ENCODE measurements at places on chromosomes 7 and 10.
A peak's percentile ranks its signal among the peaks of the same experiment; 100 is the strongest.

GRCh38 chr10:97131666-97132065, 54.1 kb downstream of the SLIT1 start:
- peak; percentile 19 for DNase-seq

GRCh38 chr10:130751851-130752250, 559.7 kb downstream of the TCERG1L start:
- DNase-seq = no peak

DNA sequence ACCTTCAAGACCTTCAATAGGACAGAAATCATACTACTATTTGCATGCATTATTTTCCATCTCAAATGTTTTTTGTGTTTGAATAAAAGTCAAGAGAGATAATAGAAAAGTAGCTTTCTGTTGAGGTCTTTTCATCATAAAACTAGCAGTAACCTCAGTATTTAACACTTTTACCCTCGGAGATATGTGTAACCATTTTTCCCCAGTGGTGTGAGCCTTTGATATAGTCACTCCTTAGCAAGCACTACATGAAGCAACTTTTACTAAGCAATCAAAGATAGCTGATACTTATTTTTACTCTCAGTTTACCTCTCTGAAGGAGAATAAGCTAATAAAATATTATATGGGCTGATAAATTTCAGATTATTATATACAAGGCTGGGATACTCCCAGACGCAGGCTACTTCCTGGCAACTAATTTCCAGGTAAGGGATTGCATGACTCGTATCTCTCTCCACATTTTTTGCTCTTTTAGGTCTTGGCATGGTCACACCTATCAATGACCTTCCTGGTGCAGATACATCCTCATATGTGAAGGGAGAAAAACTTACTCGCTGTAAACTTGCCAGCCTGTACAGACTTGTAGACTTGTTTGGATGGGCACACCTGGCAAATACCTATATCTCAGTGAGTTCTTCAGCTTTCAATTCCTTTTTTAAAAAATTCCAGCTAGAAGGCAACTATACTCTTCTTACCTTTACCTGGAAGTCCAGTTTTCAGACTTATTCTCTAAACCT, 91.5 kb upstream of the MXI1 start:
- DNase-seq = no peak

GRCh38 chr7:122628651-122629411, 70.1 kb downstream of the RNF133 start:
- DNase-seq = no peak

DNA sequence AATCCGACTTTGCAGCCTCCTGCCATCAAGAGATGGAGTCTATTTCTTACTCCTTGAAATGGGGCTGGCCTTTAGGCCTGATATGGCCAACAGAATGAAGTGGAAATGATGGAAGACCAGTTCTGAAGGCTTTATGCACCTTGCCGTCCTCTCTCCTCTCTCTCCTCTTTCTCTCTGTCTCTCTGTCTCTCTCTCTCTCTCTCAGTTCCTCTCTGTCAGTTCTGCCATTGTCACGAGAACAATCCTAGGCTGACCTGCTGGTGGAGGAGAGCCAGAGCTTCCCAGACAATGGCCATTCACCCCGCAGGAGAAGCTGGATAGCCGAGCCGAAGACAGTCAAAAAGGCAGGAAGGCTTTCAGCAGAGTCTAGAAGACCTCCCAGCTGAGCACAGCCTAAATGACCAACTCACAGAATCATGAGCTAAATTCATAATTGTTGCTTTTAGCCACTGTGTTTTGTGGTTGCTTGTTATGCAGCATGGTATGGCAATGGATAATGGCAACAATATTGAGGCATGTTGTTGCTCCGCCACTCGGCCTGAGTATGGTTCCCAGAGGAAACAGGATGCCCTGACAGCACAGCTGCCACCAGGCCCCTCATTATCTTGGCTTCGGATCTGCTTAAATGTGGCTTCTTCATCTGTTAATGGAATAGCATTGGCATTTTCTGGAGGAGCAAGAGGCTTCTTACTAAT, 35.5 kb downstream of the FRMPD2 start:
- no peak for DNase-seq

GRCh38 chr10:95405655-95406054, 114.9 kb upstream of the PDLIM1 start:
- no peak for DNase-seq

DNA sequence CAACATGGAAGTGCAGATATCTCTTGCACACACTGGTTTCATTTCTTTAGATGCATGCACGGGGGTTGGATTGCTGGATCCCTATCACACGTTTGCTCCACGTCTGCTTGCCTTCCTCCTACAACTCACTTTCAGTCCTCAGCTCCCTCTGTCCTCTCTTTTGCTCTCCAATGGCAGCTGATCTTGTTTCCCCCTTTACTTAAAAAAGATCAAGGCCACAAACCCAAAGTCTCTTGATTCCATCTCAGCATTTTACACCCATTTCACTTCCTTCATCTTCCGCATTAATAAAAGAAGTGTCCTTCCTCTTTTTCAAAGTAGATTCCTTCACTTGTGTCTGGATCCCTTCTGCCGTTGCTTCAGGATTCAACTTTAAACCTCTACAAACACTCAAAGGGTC, 245.2 kb downstream of the DOCK4 start:
- DNase-seq = no peak

- DNase-seq = no peak
Measured at GRCh38 chr7:12661581-12661980, 25.9 kb upstream of the ARL4A start.

DNA sequence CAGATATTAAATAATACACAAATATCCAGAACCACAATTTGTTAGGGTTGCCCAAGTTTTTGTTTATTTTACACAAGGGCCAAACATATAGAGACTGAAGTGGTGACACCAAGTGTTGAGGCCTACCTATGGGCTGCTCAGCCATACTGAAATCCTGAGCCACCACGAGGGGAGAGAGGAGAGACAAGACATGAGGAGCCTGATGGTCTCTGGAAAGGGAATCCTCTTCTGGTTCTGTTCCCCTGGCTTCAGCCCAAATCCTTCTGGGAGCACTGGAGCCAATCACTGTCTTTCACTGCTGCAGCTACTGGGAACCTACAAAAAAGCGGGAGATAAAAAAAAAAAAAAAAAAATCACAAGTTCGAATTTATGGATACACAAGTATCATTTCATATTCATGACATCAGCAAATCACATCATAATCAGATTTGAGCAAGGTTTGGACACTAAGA, 1.9 kb downstream of the SKIDA1 start:
- DNase-seq = no peak

- DNase-seq = no peak
Measured at GRCh38 chr10:42783181-42783549, 570 bp downstream of the BMS1 start.

DNA sequence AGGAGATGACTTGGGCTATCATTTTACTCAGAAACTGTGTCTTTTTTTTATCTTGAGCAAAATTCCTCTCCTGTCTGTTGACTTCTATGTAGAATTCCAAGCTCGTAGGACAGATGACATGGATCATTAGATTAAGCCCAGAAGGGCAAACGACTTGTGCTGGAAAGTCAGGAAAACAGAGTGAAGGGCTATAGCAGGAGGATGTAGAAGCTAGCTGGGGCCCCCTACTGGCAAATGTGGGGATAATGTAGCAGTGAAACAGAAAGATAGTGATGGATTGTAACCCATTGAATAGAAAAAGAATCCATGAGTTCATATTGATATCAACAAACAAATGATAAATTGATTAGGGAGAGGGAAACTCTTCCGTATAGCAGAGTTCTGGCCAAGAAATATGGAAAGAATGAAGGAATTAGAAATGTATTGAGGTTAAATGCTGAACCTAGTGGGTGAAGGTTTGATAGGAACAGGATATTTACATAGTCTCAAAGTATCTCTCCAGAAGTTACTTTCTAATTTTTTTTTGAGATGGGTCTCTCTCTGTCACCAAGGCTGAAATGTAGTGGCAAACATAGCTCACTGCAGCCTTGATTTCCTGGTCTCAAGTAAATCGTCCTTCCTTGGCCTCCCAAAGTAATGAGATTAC, 103.6 kb downstream of the LYZL1 start:
- peak; percentile 7 for DNase-seq

DNA sequence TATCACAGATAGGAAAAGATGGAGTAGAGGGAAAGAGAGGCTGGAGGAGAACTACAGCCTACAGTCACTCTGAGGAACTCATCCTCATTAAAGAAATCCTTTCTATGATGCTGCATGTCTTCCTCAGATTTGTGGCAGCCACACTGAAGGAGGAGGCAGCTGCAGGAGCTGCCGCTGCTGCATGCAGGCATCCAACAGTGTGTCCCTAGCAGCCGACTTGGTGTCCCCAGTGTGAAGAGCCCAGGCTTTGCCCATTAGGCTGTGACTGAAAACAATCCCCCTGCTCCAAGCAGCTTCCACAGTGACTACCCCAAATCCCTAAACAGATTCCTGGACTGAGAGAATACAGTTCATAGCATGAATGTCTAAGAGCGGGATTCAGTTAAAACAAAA, 23.1 kb downstream of the SKIDA1 start:
- no peak for DNase-seq

DNA sequence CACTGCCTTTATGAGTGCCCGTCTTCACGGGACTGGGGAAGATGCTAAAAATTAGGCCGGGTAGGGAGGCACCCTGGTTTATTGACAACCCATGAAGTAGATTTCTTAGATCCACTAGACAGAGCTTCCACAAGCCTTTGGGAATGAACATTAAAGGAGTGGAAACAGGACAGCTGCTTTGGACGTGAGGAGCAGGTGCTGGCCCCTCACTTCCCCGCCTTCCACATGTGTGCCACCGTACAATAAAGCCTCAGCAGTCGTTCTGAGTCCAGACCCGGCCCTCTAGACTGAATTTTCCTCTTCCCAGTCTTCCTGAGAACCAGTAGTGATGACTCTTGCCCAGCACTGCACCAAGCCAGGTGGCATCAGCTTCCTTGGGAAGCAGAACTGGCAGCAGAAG, 282.4 kb downstream of the CELF2 start:
- no peak for DNase-seq

GRCh38 chr10:128191847-128192246, 65.6 kb upstream of the MKI67 start:
- DNase-seq = no peak

GRCh38 chr7:91344911-91345310, 80.7 kb downstream of the FZD1 start:
- DNase-seq = no peak

DNA sequence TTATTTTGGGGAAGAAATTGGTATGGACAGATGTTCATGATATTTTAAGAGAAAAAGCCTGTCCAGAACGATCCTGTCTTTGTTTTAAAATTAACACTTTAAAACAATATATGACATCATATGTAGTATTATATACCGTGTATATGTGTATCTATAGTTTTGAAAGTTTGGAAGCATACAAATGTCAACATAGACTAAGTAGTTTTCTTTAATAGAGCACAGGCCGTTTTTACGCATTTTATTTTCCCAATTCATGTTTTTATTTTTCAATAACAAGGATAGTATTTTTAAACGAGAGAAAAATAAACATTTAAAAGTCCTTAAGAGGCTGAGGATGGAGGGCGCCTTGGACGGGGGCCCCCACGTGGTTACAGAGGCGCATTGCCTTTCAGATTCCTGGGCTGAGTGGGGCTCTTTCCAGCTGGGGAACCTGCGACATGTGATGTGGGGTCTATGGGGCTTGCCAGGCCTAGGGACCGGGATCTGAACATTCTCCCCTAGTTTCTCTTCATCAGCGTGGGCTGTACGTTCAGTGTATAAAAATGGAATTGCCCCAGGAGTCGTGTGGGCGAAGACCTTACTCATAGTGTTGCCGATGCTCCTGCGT, 127.8 kb upstream of the ZNF746 start:
- no peak for DNase-seq

DNA sequence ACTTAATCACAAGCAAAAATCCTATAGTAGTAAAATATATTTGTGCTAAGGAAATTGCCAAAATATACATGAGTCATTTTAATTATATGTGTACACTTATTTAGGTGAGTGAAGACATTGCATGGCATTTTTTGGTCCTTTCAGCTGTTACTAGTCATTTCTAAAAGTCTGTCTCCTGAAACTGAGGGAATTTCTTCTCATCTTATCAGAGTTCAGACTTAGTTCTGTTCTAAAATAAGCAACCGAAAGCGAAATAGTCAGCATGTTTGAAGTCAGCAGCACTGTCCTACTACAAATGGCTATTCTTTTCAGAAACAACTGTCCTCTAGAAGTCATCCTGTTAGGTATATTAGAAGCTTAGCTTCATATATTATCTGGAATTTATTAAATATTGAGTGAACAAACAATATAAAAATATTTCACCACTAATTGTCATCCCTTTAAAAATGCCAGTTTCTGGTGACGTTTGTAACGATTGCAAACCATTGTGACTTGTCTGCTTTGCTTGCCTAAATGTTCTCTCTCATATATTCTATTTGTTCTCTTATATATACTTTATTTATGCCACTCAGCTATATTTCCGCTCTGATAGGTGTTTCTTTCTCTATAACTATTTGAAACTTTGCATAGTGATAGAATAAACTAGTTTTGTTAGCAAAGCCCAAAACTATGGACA, 227.4 kb upstream of the KAT6B start:
- DNase-seq = no peak

DNA sequence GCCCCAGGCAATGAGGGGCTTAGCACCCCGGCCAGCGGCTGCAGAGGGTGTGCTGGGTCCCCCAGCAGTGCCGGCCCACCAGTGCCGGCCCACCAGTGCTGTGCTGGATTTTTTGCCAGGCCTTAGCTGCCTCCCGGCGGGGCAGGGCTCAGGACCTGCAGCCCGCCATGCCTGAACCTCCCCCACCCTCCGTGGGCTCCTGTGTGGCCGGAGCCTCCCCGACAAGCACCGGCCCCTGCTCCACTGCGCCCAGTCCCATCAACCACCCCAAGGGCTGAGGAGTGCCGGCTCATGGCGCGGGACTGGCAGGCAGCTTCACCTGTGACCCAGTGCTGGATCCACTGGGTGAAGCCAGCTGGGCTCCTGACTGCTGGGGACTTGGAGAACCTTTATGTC, 3.5 kb upstream of the ACSL5 start:
- DNase-seq = no peak

GRCh38 chr7:90446137-90446899, 23.1 kb upstream of the PTTG1IP2 start:
- no peak for DNase-seq

GRCh38 chr7:67309764-67310549, 313.3 kb downstream of the TYW1 start:
- DNase-seq = no peak

DNA sequence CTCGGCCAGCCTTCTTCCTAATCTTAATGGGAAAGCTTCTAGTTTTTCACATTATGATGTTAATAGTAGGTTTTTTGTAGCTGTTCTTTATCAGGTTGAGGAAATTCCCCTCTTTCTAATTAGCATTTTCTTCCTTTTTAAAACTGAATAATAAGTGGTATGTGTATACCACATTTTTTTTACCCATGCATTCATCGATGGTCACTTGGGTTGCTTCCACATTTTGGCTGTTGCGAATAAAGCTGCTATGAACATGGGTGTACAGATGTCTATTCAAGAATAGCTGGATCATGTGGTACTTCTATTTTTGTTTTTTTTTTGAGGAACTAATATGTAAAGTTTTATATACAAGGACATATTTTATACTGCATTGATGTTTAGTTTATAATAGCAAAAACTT, 44.3 kb downstream of the NRF1 start:
- DNase-seq = no peak
